ENCODE measurements at places on chromosomes 2 and 18.

DNA sequence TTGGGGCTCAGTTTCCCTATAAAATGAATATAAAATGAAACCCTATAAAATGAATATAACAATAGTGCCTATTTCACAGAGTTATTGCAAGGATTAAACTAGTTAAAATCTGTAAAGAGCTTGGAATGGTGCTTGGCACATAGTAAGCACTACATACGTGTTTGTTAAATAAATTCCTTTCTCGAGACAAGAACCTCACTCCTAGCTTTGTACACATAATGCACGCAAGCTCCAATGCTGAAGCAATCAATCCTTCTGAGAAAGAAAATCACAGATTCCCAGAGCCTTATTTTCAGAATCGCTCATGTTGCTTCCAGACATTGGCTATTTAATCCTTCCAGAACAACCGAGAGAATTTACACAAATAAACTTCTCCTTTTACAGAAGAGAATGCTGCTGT is 440.9 kb downstream of the IRS1 start:
- no peak for DNase-seq

- no peak for DNase-seq
Measured at GRCh38 chr2:222688917-222689316, 17.5 kb downstream of the MOGAT1 start.

DNA sequence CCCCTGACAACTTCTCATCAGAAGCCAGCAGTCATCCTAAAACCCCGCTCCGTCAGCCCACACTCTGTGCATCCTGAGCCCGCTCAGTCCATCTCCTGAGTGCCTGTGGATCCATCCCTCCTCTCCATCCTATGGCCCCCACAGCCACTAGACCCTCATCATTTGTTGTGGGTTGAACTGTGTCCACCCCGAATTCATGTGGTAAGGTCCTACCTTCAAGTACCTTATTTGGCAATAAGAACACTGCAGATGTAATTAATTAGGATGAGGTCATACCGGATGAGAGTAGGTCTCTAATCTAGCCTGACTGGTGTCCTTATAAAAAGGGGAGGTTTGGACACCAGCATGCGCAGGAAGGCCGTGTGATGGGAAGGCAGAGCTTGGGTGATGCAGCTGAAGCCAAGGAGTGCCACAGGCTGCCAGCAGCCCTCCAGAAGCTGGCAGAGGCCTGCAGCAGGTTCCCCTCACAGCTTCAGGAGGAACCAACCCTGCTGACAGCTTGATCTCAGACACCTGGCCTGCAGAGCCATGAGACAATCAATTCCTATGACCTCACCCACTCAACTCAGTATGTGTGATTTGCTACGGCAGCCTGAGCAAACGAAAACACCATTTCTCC is 192.4 kb downstream of the ZBTB7C start:
- no peak for DNase-seq

DNA sequence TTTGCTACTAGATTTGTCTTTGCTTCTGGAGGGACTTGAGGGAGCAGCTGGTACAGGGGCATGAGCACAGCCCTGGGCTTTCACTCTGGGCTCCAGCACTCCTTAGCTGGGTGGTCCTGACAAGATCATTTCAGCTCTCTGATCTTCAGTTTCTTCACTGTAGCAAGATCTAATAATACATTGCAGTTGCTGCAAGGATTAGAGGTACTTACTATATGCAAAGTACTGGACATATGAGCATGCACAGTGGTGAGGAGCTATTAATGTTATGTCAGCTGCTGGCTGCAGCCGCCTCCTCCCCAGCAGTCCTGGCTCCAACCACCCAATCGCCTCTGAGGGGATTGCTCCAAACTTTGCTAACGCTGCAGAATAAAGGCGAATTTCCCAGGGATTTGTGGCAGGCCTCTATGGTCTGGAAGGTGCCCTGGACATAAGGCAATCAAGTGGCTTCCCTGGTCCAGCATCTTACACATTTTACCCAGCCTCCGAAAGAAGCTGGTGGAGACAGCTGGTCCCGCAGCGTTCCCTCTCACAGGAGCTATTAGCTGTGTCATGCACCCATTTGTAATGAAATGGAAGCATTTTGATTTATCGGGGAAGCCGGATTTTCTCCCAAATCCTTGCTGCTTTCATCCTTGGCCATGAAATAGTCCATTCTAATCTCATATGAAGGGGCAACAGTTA is 96.7 kb downstream of the RHOB start:
- no peak for DNase-seq

DNA sequence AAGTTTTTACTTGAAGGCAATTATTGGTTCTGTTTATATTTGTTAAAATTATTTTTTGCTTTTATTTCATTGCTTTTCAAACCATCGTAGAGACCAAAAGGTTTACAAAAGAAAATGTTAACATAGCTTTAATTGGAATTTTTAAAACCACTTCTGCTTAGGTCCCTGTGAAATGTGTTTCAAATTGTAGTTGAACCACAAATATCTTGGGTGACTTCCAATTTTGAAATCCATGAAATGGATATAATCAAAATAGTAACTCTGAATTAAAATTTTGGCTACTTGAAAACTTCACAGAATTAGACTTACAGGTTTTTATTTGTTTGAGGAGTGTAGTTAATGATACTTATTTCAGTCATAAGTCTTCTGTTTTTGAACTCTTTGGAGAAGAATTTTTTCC is 3.1 kb upstream of the SPAG16 start:
- peak; percentile 76 for DNase-seq

All from fibroblast of upper back skin (primary cell).